Foreskin keratinocyte (primary cell): ENCODE measurements at places on chromosomes 5 and 9. TPM values are rescaled to one million over a fixed set of nuclear protein-coding genes. Genes with fewer than 3 reads are reported as not detected.

- DNase-seq: no peak
These were observed 10.4 kb downstream of the GMCL2 start for GRCh38 chr5:178176791-178177190.

The DMRT2 gene
- not detected in 2 replicates for polyA plus RNA-seq

GRCh38 chr5:135138116-135138850, 104.3 kb upstream of the PITX1 start:
- peak; percentile 55 for DNase-seq

- peak; percentile 53 for DNase-seq
These were observed 106.6 kb upstream of the ANKRD55 start for GRCh38 chr5:56339732-56340131.

The SOX30 gene
- polyA plus RNA-seq: 0.02 TPM in 1 of 2 replicates, not detected in the other

DNA sequence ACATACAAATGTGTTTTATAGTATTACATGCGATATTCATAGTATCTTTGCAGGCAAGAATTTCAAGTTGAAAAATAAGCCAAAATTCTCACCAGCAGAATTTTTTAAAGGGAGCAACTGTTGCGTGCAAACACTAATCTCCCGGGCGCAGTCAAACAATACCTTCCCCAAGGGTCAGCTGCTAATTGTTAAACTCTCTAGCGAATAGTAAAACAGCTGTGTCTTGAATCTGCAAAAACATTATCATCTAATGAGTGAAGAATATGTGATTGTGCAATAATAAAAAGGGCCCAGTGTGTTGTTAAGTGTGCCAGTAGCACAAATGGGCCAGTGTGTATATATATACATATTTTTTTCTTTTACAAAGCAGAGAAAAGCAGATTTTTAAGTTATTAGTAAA, 131.4 kb downstream of the CCDC192 start:
- no peak for DNase-seq

GRCh38 chr9:108643731-108644510, 211.9 kb downstream of the ACTL7B start:
- DNase-seq: no peak

The RNF208 gene
- 1.2 and 1.6 TPM in 2 replicates for polyA plus RNA-seq

DNA sequence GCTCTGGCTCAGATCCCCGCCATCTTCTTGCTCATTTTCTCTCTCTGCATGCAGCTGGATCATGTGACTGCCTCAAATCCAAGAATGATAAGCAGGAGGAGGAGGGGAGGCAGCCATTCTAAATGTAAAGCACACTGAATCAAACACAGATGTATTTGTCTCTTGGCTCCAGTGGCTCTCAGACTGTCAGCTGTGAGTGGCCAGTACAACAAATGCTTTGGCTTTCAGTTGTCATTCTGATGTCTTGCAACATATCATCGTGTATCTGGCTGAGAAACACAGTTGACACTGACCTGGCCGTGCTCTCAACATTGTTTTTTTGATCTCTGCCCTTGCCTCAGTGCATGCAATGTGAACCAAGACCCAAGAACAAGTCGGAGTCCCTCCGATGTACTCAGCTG, 233.1 kb downstream of the ADAMTSL1 start:
- DNase-seq: no peak

GRCh38 chr9:121750259-121750714, 98.9 kb downstream of the DAB2IP start:
- DNase-seq: no peak

- no peak for DNase-seq
These were observed 475.1 kb downstream of the DMRTA1 start for GRCh38 chr9:22921742-22922141.

The LMBRD2 gene
- 0.95 and 1.2 TPM in 2 replicates for polyA plus RNA-seq

DNA sequence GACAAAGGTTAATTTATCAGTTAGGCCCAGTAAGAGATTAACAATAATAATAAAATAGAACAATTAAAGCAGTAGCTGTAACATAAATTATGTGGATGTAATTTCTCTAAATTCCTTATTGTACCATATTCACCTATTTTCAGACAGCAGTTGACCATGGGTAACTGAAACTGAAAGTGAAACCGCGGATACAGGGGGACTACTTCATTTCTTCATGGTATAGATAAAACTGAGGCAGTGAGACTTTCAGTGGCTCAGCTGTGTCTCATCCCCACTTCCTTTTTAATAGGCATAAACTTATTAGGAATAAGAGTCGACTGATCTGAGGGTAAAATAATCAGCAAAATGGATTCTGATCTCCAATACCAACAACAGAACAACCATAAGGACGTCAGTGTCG, 174.0 kb upstream of the WWC1 start:
- DNase-seq: no peak

The NTNG2 gene
- 0.06 and 0.16 TPM in 2 replicates for polyA plus RNA-seq

DNA sequence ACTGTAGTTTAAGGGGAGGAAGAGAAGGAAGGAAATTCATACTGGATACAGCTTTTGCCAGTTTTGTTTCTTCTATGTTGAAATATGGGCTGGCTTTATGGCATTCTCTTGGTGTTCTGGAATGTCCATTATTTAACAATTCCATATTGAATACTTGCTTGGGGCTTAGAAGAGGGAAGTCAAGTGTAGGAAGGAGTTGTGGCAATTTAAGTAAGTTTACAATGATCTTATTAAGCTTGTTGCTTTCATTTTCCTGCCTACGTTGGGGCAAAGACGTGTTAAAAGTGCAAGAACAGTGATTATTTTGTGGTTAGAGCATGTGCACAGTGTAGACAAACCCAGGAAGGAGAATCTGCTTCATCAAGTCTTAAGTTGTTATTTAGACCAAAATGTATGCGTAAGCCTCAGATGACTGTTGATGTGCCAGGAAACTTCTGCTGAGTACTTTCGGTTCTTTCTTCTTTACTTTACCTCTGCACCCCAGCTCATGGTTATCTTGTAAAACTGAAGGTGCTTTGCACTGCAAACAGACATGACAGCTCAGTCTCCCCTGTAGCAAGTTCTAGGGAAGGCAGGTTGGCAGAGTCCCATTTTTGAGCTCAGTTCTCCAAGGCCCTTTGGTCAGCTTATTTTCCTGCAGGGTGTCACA, 75.8 kb downstream of the F2RL2 start:
- no peak for DNase-seq

GRCh38 chr5:2000591-2000990, 117.9 kb upstream of the IRX4 start:
- DNase-seq: no peak

- no peak for DNase-seq
These were observed 215.8 kb upstream of the DAB2 start for GRCh38 chr5:39640552-39640951.

DNA sequence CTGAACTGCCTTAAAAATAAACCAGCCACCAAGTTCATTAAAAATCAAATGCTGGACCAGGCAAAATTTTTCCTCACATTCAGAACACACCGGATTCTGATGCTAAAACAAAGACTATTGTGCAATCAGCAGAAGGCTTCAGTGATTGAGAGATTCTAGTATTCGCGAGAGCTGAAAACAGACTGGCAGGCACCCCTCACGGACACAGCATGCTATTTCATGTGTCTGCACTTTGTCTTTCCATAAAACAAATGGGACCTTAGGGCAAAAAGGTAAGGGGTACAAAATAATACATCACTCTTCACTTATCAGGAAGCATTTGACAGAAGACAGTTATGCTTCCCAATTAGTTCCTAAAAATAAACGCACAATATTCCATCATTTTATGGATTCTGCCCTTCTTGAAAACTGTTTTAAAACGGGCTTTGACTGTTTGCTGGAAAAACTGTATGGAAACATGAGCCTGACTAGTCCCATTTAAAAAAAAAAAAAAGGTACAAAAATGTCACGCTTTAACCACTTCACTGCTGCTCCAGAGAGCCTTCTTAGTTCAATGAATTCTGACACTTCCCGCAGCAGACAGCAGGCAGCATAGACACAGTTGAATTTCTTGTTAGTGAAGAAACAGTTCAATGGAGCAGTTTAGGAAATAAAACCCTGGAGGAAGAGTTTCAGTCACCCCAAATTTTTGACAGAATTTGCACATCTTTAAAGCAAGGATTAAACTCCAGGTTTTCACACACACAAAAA, 99.2 kb downstream of the MED27 start:
- DNase-seq: no peak

DNA sequence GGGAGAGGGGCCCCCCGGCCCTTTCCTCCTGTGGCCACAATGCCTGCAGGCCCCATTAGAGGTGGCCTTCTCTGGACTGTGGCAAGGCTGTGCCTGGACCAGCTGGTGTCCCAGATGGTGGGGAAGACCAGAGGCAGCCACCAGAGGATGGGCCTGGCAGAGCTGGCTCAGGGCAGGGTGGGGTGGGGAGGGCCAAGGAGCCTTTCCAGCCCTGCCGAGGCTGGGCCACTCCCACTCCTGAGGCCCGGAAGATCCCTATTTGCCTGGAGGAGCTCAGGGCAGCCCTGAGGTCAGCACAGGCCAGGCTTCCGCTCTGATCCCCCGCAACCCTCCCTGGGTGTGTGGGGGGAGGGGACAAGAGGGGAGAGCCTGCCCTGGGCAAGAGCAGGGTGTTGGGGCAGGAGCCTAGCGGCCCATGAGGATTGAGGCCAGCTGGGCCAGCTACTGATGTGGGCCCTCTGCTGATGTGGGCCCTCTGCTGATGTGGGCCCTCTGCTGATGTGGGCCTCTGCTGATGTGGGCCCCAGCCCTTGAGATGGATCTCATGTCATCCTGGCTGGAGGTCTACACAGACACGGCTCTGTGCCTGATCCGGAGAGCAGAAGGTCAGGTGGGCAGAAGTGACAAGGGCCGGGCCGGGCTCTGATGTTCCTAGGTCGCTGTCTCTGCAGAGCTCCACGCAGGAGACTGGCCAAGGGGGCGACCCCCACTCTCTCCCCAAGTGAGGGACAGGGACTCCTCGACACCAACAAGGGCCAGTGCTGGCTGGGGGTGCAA, 6.0 kb downstream of the MRPS2 start:
- no peak for DNase-seq

DNA sequence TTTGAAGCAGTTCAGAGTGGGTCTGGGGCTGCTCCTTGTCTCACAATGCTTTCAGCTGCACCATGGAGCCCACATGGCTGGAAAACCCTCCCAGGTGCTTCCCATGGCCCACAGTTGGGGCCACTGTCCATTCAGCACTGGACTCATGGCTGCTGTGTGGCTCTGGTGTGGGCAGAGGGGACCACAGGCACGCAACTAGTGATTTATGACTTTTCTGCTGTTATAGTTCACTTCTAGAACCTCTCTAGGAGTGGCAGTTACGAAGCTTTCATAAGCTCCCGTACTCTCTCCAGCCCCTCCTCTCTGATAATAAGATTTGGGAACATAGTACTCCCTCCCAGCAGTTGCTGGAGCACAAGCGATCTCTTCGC, 29.0 kb downstream of the GLRA1 start:
- DNase-seq: no peak

The SPINK13 gene
- not detected in 2 replicates for polyA plus RNA-seq

- DNase-seq: no peak
These were observed 216.8 kb downstream of the TRIM36 start for GRCh38 chr5:114952876-114953275.

- no peak for DNase-seq
These were observed 24.6 kb downstream of the RFK start for GRCh38 chr9:76369583-76369982.

DNA sequence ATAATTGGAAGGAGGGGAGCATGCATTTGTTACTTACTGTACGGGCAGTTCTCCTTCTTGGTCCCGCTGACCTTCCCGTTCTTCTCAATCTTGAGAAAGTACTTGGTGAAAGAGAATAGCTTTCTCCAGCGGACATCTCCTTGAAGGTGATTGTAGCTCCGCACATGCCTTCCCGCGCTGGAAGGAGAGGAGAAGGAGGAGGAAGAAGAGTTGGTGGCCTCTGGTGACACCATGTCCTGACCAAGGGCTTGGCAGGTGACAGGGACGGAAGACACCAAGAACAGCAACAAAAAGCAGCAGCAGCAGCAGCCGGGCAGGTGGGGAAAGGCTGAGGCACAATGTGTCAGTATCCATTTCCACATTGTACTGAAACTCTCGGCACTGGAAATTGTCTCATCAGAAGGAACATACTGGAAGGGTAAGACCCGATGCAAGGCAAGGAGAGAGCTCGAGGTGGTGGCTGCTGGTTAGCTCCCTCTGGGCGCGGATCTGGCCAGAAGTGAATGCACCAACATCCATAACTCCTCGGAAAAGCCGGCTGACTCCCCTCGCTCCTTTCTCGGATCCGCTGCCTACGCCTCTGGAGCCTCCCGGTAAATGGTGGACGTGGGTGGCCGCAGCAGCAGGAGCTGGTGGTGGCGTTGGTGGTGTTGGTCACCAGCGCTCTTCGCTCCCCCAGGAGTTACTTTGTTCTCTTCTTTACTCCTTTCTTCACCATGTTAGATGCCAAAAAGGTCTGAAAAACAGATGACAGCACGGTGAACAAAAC, 715 bp downstream of the FGF10 start:
- DNase-seq: no peak

DNA sequence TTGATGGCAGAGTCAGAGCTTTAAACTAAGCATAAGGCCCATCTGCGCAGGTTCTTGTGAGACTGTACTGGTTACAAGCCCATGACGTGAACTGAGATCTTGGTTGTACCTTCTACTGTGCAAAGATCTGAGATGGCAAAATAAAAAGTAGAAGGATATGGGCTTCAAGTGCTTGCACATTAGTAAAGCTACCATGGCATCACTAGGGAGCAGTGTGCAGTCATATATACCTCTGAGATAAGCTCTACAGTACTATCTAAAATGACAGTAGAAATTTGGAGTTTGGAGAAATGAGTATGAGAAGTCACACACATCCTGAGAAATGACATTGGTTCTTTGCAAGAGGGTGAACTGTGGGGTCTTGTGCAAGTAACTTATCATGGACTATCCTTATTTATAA, 408.2 kb upstream of the PRR16 start:
- DNase-seq: peak; percentile 20

- no peak for DNase-seq
These were observed 50.7 kb downstream of the PIP5K1B start for GRCh38 chr9:68755752-68756151.

DNA sequence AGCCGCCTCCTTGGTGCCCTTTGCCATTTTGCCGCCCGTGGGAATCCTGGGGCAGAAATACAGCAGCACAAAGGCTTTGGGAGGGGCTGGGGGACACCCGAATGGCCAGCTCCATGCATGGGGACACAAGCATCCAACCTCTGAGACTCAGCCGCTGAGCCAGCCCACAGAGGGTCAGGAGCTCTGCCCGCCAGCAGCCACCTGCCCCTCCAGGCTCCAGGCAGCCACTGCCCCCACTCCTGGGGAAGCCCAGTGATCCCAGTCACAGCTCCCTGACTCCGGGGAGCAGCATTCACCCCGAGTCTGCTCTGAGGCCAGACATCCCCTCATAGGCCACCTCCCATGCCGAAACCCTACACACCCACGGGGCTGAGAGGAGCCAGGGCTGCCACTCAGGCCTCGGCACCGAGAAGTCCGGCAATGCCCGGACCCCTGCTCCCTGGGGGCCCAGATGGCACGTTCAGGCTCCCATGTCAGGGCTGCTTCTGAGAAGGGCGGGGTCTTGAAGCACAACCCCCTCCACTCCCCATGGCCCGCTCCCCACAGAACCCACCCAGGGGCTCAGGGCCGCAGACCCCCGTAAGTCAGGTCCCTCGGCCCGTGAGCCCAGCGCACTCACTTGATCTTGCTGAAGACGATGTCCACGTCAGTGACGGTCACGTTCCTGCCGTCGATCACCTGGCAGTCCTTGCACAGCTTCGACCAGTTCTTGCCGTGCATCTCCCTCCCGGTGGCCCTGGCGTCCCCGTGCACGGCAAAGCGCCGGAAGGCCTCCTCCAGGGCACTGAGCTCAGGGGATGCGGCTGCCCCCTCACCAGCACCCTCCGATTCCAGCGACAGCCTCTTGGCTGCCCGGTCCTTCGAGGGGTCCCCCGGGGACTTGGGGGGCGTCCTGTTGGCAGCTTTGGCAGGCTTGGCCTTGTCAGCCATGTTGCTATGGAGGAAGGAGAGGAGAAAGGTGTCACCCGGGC, 15.7 kb downstream of the TPPP start:
- no peak for DNase-seq
